ENCODE measurements at places on chromosomes 16 and 17.

DNA sequence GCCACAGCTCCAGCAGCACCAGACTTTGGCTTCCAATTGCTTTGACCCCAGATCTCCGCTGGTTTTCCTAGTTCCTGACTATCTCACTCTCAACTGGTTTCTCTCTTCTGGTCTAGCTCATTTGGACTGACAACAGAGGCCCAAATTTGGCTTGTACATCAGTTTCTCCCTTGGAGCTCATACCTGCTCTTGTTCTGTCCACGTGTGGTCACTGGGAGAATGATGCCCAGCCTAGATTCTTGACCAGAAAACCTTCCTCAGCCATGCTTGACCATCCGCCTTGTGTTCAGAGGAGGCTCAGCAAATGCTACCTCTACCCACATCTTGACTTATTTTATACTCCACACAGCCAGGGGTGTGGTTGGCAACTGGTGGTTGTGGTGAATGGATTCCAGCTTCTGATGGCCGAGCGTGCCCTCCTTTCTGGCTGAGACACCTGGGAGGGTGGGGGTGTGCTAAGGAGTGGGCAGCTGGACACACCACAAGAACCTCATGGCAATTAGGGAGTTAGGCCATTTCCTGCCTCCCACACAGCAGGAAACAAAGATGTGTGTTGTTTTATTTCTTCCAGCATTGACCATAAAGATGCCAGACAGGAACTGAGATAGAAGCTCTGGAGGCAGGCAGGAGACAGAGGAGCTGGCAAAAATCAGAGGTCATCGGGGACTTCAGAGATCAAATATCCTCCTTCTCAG lies 93.8 kb upstream of the FAM20A start:
- no peak for DNase-seq

DNA sequence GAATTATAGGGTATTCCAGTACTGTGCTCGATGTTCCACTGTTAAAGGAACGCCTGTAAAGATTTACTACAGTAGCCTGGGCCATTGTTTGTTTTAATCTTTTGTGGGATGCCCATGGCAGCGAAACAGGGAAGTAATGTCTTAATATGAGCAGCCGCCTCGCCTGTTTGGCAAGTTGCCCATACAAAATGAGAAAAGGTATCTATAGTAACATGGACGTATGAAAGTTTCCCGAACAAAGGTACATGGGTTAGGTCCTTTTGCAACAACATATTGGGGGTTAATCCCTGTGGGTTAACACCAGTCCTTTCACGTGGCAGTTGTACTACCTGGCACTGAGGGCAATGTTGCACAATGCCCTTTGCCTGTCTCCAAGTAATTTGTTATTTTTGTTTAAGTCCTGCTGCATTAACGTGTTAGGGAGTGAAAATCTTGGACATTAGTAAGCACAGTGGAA lies 21.1 kb upstream of the TMC5 start:
- no peak for DNase-seq

- no peak for DNase-seq
These were observed 67.5 kb upstream of the LGALS9 start for GRCh38 chr17:27563532-27563931.

DNA sequence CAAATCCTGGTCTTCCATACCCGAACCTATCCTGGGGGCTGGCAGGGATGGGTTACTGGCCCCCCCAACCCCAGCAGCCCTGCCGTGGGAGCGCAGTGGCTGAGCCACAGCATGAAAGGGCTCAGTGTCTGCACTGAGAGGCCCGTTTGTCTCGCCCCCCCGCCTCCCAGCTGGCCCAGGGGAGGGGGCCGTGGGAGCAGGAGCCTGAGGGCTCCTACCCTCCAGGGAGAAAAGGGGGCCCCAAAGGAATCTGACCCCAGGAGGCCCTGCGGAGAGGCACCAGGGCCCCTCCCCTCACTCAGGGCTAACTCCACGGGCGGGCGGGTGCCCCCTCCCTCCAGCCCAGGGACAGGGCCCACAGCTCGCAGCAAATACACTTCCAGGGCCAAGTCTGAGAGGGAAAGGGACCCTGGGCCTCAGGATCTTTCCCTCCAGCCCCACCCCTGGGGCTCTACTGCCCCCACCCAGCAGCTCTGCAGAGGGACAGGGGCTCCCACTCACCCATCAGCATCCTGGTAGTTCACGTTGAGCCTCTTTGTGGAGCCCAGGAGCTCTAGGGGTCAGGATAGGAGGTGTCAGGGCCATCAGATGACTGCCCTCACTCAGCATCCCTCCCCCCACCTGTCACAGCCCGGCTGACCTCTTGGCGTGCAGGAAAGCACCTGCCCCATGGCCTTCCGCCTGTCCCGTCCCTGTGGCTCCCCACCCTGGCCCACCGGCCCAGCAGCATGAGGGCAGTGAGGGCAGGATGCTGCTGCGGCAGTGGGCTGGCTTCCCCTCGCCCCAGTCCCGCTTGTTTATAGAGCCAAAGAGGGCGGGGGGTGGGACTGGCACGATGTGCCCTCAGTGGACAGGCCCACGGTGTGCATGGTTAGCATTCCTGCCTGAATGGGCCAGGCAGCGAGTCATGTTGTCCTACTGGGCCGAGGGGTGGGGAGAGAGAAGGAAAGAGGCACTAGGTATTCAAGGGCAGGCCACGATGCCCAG lies 7.3 kb downstream of the CASKIN2 start:
- DNase-seq, result no peak

- no peak for DNase-seq
These were observed 160.6 kb downstream of the CYLD start for GRCh38 chr16:50902457-50902856.

- DNase-seq, result no peak
These were observed 30.3 kb upstream of the RCVRN start for GRCh38 chr17:9935408-9935807.

DNA sequence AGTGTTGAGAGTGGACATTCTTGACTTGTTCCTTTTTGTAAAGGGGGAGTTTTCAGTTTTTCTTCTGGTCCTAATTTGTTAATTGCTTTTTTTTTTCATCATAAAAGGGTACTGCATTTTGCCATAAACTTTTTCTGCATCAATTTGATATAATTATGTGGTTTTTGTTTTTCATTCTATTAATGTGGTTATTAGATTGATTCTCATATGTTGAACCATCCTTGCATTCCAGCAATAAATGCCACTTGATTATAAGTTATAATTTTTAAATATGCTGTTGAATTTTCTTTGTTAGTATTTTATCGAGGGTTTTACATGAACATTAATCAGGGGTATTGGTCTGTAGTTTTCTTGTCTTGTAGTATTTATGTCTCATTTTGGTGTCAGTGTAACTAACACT lies 87.2 kb upstream of the SMIM36 start:
- DNase-seq, result no peak

DNA sequence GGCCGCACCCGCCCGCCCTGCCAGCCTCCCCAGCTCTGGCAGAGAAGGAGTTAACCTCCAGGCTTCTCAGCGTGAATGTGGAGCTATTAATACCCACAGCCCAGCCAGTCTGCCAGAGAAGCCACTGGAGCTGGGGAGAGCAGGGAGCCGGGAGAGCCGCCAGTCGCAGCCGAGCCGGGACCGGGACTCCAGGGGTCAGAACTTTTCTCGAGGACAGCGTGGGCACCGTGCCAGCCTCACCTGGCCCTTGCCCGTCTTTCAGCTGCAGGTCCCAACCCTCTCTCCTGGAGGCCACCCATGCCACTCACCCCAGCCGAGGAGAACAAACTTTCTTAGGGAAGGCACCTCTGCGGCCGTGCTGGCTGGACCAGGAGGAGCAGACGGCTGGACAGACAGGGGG lies 33.8 kb upstream of the SBK1 start:
- peak; percentile 2 for DNase-seq

DNA sequence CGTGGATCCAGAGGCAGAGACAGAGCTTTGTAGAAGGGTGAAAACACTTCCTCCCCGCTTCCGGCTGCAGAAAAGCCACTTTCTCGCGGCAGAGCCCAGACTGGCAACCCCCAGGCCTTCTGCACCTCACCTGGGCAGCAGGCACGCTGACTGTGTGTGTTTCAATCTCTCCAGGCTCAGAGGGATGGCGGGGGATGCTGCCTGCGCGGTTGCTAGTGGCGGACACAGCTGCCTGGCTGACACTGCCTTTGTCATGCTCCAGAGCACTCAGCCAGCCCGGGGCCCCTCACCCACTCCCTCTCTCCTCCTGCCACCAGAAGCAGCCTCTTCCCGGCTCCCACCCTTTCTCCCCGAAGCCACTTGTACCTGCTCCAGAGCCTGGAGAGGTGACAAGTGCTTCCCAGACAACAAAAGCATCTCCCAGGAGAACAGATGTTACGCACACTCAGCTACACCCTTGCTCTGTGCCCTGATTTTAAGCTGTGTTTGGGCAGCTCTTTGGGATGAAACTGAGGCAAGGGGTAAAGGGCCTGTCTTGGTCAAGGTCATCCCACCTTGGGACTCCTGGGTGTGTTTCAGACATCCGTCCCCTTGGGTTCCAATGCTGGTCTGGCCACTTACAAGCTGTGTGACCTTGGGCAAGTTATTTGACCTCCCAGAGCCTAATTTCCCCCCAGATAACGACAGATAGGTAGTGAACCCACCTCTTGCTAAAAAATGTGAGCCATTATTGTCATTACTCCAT lies 9.2 kb upstream of the GLIS2 start:
- no peak for DNase-seq

DNA sequence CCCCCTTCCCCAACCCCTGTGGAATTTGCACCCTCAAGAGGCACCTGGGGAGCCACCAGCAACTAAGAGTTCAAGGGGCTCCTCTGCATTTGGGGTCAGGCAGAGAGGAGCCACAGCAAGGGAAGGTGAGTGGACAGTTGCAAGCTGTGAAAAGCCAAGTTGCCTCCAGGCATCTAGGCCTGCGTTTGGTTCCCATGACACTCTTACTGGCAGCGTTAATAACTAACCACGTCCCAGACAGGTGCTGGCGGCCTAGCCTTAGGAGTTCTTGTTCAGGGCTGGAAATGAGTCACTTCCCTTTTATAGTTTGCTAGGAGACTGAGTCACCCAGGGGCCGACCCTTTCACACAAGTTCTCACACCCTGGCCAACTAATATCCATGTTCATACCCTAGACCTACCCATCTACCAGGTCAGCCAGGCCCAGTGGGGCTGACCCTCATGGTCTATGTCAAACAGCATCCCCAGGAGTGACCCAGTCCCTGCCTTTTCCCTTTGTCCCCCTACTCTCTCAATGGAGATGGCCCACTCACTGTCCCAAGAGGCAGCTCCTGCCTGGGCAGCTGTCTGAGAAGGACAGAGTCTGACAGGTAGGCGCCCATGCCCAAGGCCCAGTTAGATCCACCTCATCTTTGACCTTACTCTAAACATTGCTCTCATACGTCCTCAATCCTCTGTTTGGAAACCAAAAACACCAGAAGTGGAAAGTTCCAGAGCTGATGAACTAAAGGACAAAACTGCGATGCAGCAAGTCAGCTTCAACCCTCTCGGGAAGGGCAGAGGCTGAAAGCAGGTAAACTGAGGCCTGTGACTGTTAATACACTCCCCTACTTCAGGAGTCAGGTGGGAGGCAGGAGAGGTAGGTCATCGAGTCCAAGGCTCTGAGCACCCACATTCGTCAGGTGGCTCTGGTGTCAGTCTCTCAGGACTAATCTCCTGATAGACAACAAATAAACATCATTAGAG lies 300.6 kb downstream of the SOX9 start:
- peak; percentile 98 for DNase-seq
